ENCODE measurements at places on chromosomes 6 and 20. TPM values are rescaled to one million over a fixed set of nuclear protein-coding genes. Genes with fewer than 3 reads are reported as not detected.
A peak's percentile ranks its signal among the peaks of the same experiment; 100 is the strongest.

DNA sequence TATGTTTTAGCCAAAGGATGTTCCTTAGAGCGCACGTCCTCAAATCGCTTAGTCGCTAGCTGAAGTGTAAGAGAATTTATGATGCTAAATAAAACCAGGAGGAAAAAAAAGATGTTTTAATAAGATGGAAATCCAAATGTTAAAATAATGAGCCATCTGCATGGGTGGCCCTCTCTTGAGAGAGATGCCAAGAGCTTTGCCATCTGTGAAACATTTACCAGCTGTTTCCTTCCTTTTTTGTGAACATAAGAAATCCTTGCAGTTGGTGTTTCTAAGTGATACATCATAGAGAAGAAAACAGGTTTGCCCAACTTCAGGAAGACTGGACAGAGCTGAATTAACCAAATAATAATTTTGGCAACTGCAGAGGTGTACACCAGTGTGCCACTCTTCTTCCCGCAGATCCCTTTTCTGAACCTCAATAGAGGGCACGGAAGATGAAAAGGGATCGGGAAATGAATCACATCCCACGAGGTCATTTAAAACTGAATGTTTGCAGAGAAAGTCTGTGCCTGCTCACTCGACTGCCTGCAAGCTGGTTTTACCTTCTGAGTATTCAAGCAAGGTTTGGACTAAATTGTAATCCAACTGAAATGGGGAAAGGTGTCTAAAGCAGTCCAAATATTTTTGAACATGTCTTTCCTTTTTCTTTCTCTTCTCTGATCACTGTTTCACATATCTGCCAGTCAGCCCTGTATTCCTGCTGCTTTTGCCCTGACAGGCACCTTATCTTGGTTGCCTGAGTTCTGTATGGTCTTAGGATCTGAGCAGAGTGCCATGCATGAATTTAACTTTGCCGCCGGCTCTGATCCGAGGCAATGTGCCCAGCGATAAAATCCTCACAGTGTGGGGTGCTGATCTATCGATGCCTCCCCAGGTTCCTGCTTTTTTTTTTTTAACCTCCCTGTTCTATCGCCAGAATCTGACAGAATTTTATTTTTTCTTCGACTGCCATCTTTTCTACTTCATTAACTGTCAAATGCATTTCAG lies 35.5 kb upstream of the TSHZ2 start:
- no peak for DNase-seq

- no peak for DNase-seq
Measured at GRCh38 chr6:148650941-148651505, 95.8 kb upstream of the UST start.

DNA sequence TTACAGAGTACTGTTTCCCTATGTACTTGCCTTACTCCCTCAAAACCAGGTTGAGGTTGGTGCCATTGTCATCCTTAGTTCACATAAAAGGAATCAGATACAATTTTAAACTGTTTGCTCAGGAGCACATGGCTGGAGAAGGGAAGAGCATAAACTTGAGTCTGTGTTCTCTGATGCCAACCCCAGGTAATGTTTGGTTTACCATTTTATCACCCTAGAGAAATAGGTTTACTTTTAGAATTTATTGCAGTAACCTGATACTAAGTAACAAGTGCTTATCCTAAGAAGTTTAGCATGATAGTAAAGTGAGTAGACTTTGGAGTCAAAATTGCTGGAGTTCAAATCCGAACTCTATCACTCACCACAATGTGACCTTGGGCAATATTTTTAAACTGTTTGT lies 86.3 kb downstream of the RFPL4B start:
- no peak for DNase-seq

DNA sequence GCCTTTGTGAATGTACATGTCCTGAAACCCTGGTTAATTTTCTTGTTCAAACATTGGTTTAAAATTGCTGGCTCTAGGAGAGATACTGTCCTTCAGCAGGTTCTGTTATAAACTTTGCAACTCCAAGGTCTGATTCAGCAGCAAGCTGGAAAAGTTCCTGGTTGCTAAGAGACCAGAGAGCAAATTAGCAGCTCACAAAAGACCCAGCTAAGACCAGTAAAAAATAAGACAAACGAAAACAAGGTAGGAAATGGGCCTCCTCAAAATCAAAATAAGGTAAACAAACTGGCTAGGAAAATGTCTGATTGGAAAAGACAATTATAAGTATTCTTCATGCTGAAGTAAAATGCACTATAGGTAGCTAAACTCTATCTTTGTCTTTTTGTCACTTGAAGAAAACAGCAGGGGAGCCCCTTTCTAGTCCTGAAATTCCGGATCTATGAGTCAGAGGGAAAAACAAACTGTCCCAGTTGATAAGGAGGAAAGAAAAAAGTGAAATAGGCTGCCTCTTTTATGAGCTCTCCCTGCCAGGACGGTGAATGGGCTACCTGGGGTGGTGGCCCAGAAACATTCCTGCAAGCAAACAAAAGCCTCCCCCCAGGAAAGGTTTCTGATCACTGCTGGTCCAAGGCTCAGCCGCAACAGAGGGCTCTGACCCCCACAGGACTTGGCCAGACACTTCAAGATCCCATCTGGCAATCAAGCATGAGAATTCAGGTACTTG lies 41.6 kb downstream of the UNC5CL start:
- no peak for DNase-seq

GRCh38 chr6:30163918-30164654 lies 740 bp downstream of the TRIM15 start:
- DNase-seq = no peak

DNA sequence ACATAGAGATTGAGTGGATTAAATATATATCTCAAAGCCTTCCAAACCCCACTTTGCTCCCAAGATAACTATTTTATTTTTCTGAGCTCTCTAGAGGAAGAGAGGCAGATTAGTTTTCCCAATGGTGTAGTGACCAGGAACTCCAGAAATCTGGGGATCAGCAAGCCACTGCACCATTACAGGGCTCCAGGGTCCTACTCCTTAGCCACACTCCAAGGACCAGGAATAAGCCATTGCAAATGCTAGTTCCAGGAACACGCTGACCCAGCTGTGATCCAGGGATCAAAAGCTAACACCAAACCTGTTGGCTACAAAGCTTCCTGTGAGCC lies 97.7 kb upstream of the IYD start:
- DNase-seq = no peak

GRCh38 chr20:6898928-6899327 lies 131.4 kb downstream of the BMP2 start:
- DNase-seq = no peak

DNA sequence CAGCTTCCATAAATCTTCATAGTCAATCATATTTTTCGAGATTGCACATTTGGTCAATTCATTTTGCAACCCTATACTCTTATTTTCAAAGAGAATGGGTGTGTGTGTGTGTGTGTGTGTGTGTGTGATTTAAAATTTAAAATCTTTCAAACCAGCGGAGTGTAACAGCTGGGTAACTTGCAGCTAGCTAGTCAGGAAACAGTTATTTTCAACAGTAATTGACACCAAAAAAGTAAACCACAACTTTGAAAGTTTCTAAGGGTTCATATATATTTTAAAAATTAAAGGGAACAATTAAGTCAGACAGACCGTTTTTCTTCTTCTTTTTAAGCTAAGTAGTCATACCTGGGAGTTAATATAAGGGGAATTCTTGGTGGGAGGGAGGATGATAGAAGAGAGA lies 57.0 kb downstream of the PRR18 start:
- DNase-seq = no peak

DNA sequence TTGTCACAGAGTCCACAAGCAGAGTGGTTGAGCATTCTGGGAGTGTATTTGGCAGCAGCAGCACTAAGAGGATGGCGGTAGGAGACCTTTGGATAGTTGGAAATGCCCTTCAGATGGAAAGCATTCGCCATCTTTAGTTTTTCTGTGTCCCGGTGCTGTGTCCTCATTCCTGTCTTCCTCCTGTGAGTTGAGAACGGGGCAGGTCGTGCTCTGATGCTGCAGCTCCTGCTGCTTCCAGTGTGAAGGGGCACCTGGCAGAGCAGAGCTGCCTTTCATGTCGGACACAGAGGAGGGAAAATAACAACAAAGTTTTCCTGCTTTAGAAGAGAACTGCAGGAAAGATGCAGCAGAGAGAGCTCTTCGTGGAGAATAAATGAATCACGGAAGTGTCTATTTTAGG lies 194.8 kb downstream of the SLC24A3 start:
- DNase-seq = no peak

- no peak for DNase-seq
Measured at GRCh38 chr6:108748959-108749358, 99.3 kb upstream of the ARMC2 start.

GRCh38 chr20:64223526-64224067 lies 32.0 kb upstream of the PCMTD2 start:
- no peak for DNase-seq

DNA sequence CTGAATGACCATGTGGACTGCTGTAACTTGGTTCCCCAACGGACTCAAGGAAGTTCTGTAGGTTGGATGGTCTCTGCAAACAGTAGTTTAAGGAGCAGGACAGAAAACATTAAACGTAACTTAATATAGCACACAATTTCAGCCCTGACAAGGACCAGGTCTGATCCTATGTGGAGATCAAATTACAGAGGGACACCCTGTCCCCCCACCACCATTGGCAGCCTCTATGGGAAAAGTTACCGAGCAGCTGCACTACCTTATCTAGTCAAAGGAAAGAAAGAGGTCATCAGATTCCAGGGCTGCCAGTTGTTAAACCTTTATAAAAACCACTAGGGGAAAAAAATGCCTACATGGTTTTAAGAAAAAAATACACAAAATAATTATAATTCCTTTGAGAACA lies 191.5 kb upstream of the RSPO3 start:
- no peak for DNase-seq

- no peak for DNase-seq
Measured at GRCh38 chr6:108667993-108668392, 107.3 kb downstream of the FOXO3 start.

GRCh38 chr6:52554684-52555280 lies 22.1 kb downstream of the TRAM2 start:
- DNase-seq = no peak

DNA sequence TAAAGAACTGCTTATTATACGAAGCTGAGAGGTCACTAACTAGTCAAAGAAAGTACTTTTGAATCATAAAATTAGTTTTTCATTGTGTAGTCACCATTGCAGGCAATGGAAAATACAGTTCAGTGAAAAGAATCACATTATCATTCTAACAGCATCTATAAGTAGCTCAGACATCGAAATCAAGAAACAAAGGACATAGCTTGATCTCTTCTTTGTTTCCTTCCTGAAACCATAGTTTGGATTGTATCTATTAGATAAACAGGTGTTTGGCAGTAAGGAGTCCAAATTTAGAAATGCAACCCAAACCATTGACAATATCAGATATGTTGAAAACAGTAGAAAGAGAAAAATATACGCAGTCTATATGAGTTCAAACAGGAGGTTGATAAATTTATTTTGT lies 697.3 kb downstream of the TFAP2A start:
- no peak for DNase-seq

DNA sequence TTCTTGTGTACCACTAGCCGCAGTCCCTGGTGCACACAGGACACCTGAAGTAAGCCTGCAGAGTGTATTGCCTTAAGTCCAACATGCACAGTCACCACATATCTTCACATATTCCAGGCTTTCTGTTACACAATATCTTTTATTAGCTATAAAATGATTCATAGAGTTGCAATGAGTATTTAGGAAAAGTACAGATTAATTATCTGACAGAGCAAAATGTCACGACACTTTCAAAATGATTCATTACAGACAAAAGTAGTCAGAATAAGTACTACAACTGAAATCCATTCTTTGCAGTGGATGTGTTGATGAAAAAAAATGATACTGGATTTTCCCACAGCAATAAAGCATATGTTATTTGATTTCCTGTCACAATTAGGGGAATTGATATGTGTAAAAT lies 199.5 kb upstream of the ASCC3 start:
- DNase-seq = no peak

DNA sequence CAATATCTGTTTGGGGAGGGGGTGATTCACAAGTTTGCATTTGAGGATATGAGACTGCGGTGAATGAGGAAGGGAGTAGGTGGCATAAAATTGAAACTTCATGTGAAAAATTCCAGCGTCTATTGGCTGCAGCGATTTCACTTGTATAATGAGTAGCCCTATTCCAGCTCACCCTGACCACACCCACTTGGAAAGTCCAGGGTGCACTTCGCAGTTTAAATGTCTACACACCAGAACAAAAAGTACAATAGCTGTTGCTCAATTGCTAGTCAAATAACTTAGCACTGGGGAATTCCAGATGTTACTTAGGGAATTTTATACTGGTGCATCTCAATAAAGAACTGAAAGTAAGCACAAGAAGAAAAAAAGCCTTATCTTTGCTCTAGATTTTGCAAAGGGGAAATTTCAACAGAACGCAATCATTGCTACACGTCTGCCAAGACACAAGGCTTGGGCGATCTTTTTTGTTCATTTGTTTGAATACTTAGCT lies 6.3 kb downstream of the TNFAIP3 start:
- peak; percentile 47 for DNase-seq

DNA sequence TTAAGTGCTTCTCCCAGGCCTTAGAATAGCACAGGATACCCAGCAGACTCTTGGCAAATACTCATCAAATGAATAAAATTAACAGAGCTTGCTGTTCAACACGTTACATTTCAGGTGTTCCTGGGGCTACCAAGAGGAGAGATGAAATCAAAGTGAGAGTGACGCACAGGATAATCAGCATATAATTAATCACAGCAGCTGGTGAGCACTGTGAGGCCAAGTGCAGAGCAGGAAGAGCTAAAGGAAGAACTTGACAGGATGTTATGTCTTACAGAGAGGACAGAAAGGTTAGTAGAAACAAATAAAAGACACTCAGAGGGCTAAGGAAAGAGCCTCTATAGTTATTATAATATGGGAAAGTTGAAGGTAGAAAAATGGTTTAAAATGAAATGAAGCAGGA lies 8.8 kb downstream of the PPIL1 start:
- DNase-seq = no peak

DNA sequence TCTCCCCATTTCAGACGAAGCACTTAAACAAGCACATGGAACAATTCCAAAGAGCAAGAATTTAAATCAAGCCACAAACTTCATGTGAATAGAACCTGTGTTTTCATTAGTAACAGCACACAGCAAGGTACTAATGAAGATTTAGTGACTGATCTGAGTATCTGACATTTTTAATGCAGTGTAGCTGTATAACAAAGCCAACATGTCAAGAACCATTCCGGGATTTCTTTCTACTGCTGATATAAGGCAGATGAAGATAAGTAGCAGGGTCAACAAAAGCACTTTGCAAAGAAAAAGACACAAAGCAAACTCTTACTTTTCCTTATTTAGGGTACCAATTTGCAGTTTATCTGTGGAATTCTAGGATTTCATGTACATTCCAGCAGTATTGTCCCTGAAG lies 11.3 kb downstream of the SLC17A5 start:
- no peak for DNase-seq

- no peak for DNase-seq
Measured at GRCh38 chr6:149489967-149490366, 5.2 kb upstream of the ZC3H12D start.

- DNase-seq = no peak
Measured at GRCh38 chr6:159493231-159493897, 199.7 kb downstream of the SOD2 start.

The IRF4 gene
- total RNA-seq = 32.8 TPM

The SLC44A4 gene
- total RNA-seq = 0.13 TPM

The SLC52A3 gene
- total RNA-seq = not detected

The BPIFA1 gene
- not detected for total RNA-seq

The NDUFAF5 gene
- total RNA-seq = 55.4 TPM

The LRFN2 gene
- total RNA-seq = 0.20 TPM

The SCRT2 gene
- not detected for total RNA-seq

The PKIG gene
- 4.5 TPM for total RNA-seq

The TMEM244 gene
- total RNA-seq = 1.2 TPM

All from T-helper 17 cell (primary cell).